Endodermal cell (in vitro differentiated cells): ENCODE measurements at places on chromosomes 2 and 18. TPM values are rescaled to one million over a fixed set of nuclear protein-coding genes. Genes with fewer than 3 reads are reported as not detected.

Gene CCDC68
- total RNA-seq = 0.53 and 0.56 TPM in 2 replicates

DNA sequence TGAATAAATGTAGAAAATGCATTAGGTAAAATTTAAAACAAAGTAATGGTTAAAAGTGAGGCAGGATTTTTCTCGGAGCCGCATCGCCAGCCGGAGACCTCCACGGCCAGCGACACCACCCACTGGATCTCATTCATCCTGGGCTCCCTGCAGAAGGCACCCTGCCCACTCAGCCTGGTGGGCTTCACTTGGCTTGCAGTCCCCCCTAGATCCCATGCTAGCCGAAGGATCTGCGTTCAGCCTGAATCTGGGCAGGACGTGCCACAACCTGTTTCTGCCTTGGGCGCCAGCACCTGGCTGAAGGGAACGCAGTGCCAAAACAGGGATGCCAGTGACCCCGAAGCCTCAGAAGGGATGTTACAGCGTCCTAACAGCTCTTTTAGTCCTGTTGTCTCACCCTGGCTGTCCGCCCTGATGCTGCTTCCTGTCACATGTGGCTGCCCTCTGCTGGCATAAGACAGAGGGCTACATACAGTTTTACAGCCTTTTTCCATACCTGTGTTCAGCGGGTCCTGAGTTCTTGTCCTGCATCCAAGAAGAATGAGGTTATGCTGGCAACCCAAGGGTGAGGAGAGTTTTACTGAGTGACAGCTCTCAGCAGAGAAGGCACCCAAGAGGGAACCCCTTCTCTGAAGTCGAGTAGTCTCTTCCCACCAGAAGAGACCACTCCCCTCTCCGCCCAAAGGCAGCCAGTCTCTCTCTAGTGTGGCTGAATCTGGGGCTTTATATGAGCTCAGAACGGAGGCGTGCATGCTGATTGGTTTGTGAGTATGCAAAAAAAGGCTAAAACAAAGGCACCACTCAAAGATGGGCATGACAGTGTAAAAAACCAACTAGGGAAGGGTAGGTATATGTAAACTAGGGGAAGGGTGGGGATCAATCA, 173.1 kb upstream of the GYPC start:
- no peaks in the 10 kb centered on the region for H3K36me3 ChIP-seq
- no peaks in the 10 kb centered on the region for H3K4me1 ChIP-seq
- DNase-seq = peak; percentile 84
- no peak overlapping the region for H3K27ac ChIP-seq

Gene FBXO36
- 7.1 to 13.3 TPM (median 12.8 TPM) in 3 replicates for total RNA-seq

DNA sequence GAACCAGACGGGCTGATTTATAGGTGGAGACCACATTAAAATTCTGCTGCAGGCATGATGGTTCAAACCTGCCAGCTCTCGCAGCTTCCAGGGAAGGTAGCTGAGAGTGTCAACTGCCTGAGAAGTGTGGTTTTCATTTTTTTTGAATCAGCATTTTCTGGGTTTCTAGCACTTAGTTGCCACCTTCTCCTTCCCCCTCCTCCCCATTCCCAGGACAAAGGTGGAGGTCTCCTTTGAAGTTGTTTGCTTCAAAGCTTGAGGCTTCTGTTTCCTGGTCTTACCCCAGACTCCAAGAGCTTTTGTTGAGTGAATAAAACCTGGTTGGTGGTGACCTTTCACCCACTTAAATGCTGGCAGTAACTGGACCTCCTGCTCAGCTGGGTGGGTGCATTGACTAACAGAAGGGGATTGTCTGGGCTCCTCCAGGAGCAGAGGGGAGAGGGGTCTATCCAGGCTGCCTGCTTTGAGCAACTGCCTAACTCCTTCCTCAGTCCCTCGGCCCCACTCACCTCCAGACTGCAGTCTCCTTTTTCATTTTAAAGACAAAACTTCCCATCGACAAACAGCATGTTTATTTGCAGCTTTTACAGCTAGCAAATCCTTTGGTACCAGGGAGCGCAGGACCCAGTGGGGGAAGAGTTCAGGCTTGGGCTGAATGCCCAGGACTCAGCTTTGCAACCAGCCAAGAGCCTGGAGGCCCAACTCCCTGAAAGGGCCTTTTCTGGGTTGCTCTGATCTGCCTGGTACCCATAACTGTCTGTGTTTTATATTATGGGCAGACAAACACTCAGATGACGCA, 3.5 kb downstream of the RHOB start:
- no peaks in the 10 kb centered on the region for H3K27me3 ChIP-seq
- H3K27ac ChIP-seq = peak overlapping the region; percentile 78
- peak overlapping the region; percentile 90 for H3K4me3 ChIP-seq

GRCh38 chr18:11115276-11115675, 34.1 kb downstream of the PIEZO2 start:
- no peaks in the 10 kb centered on the region for H3K36me3 ChIP-seq
- no peak overlapping the region for H3K27ac ChIP-seq
- DNase-seq = no peak
- no peak overlapping the region for H3K4me3 ChIP-seq

- H3K4me1 ChIP-seq = no peaks in the 10 kb centered on the region
- DNase-seq = no peak
- no peak overlapping the region for H3K4me3 ChIP-seq
- H3K36me3 ChIP-seq = no peaks in the 10 kb centered on the region
These were observed 5.1 kb downstream of the ZNF236 start for GRCh38 chr18:76827205-76828200.

Gene CNDP1
- 0.21 to 0.42 TPM in 2 of 3 replicates, not detected in the other for total RNA-seq

DNA sequence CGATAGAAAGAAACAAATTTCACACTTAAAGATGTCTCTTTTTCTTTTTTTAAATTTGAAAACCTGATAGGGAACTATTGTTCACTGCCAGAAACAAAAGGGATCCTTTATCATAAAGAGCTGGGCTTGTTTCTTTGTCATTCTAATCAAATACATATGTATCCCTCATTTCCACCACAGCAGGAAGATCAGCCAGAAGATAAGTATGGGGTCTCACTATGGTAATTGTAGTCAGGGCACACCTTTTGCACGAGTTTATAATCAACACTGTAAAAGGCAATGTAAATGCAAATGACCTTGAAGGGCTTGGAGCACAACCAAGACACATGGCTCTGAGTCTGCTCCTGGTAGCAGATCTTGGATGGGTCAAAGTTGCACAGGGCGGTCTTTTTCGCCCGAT, 109.5 kb downstream of the NXPH2 start:
- DNase-seq = no peak
- no peak overlapping the region for H3K4me3 ChIP-seq
- no peak overlapping the region for H3K27ac ChIP-seq
- H3K36me3 ChIP-seq = no peaks in the 10 kb centered on the region

DNA sequence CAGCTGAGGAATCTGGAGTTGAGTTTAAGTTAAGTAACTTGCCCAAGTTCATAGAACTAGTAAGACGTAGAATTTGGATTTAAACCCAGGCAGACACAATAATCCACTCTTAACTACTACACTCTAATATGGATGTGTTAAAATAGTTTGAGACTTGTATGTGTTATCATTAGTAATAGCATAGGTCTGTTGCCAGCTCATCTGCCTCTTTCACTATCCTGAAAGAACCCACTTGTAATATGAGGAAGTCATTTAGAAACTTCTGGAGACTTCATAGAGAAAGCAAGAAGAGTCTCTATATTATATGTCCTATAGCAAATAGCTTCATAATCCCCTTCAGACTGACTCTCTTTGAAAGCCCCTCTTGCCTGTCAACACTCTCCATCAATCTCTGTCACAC, 43.0 kb upstream of the ACADL start:
- no peak overlapping the region for H3K27ac ChIP-seq
- no peaks in the 10 kb centered on the region for H3K36me3 ChIP-seq
- no peaks in the 10 kb centered on the region for H3K4me1 ChIP-seq

Gene MLPH
- 1.0 to 2.0 TPM (median 1.0 TPM) in 3 replicates for total RNA-seq

Gene COL6A3
- 0.27 to 0.56 TPM (median 0.40 TPM) in 3 replicates for total RNA-seq
